Central memory CD8-positive, alpha-beta T cell (primary cell): ENCODE measurements at places on chromosomes 6 and 20.
A peak's percentile ranks its signal among the peaks of the same experiment; 100 is the strongest.

GRCh38 chr6:155190677-155191076 lies 73.1 kb upstream of the CLDN20 start:
- H3K36me3 ChIP-seq = no peaks in the 10 kb centered on the region
- H3K4me1 ChIP-seq = peaks cover 6% of the 10 kb centered on the region
- no peaks in the 10 kb centered on the region for H3K27me3 ChIP-seq
- no peak overlapping the region for H3K27ac ChIP-seq

- no peak overlapping the region for H3K27ac ChIP-seq
- DNase-seq = no peak
- no peaks in the 10 kb centered on the region for H3K27me3 ChIP-seq
- H3K36me3 ChIP-seq = no peaks in the 10 kb centered on the region
- H3K4me3 ChIP-seq = no peak overlapping the region
These were observed 281.7 kb upstream of the PRDM1 start for GRCh38 chr6:105804424-105804823.

DNA sequence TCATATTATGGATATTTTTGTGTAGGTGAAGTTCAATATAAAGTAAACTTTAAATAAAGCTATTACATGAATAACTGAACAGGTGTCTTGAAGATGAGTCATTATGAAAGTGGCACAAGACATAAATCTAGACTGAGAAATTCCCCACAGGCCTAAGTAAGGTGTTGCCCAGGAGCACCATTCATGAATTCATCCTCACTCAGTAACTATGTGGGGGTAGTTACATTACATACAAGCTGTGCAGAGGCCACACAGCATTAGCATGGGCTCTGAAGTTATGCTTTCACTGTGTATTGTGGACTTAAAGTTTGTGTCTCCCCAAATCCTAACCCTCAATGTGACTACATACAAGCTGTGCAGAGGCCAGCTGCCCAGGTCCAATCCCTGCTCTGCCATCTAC lies 65.9 kb downstream of the BCAS1 start:
- H3K36me3 ChIP-seq = peaks cover 2% of the 10 kb centered on the region
- H3K27ac ChIP-seq = no peak overlapping the region
- peaks cover 68% of the 10 kb centered on the region for H3K27me3 ChIP-seq
- DNase-seq = no peak
- no peak overlapping the region for H3K4me3 ChIP-seq

- peaks cover 22% of the 10 kb centered on the region for H3K27me3 ChIP-seq
- H3K36me3 ChIP-seq = peaks cover 12% of the 10 kb centered on the region
- H3K4me3 ChIP-seq = peak overlapping the region; percentile 90
- peaks cover 20% of the 10 kb centered on the region for H3K4me1 ChIP-seq
- peak overlapping the region; percentile 86 for H3K27ac ChIP-seq
These were observed 603 bp downstream of the TASP1 start for GRCh38 chr20:13638162-13638495.

GRCh38 chr20:10590950-10591671 lies 82.7 kb downstream of the JAG1 start:
- H3K4me3 ChIP-seq = no peak overlapping the region
- DNase-seq = no peak
- no peak overlapping the region for H3K27ac ChIP-seq
- H3K36me3 ChIP-seq = peaks cover 2% of the 10 kb centered on the region
- no peaks in the 10 kb centered on the region for H3K27me3 ChIP-seq
- H3K4me1 ChIP-seq = no peaks in the 10 kb centered on the region

- no peak for DNase-seq
- H3K4me1 ChIP-seq = no peaks in the 10 kb centered on the region
- H3K27me3 ChIP-seq = no peaks in the 10 kb centered on the region
- no peaks in the 10 kb centered on the region for H3K36me3 ChIP-seq
These were observed 37.9 kb upstream of the PNRC1 start for GRCh38 chr6:89042664-89043063.

DNA sequence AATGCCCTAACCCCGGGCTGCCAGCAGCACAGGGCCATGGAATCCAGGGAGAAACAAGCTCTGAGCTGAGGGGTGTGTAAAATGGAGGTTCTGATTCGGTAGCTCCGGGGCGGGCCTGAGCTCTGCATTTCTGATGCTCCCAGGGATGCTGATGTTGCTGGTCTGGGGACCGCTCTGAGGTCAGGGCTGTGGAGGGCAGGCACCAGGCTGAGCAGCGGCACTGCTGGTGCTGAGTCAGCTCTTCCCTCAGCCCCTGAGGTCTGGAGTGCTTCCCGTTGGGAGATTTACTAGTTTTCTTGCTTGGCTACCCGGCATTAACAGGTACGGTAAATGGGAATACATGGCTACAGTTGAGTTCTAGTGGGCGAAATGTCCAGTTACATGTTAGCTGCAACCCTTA lies 18.6 kb upstream of the CST3 start:
- no peak for DNase-seq
- H3K4me1 ChIP-seq = no peaks in the 10 kb centered on the region
- H3K27ac ChIP-seq = no peak overlapping the region
- no peak overlapping the region for H3K4me3 ChIP-seq
- H3K27me3 ChIP-seq = peaks cover 20% of the 10 kb centered on the region
- H3K36me3 ChIP-seq = no peaks in the 10 kb centered on the region

DNA sequence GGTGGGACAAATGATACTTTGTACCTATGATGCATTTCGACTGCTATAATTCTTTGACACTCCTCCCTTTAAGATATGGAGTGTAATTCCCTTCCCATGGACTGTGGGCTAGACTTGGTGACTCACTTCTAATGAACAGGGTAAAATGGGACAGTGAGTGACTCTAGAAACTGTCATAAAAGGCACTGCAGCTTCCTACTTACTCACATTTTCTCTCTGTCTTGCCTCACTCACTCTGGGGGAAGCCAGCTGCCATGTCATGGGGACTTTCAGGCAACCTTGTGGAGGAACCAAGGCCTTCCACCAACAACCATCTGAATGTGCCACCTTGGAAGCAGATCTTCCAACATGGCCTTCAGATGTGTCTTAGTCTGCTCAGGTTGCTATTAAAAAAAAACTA lies 12.9 kb upstream of the GFOD1 start:
- no peak overlapping the region for H3K4me3 ChIP-seq
- DNase-seq = no peak
- no peaks in the 10 kb centered on the region for H3K36me3 ChIP-seq
- H3K27ac ChIP-seq = no peak overlapping the region
- H3K4me1 ChIP-seq = no peaks in the 10 kb centered on the region

DNA sequence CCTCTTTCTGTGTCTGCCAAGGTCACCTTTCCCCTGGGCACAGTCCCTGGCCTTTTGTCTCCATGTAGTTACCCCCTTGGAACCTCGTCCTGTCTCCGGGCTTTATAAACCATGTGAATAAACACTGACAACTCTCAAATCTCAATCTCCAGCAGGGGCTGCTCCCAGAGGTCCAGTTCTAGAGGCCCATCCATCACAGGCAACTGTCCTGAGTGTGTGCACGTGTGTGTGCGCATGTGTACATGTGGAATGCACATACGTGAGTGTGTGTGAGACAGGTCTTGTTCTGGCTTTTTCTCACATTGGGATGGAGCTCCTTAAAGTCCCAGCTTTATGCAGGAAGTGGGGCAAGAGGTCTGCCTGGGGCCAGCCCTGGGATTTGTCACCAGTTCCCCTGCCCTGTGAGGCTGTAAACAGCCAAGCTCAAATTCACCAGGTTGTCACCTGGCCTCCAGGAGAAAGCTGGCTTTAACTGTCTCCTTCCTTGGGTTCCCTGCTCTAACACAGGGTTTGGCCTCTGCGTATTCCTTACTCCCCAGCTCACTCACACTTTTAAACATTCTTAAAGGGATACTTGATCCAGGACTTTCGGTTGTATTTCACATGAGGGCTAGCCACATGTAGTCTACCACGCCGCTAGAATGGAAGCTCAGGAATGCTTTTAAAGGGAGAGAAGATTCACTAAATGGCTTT lies 42.7 kb downstream of the RAMACL start:
- H3K27me3 ChIP-seq = peaks cover 17% of the 10 kb centered on the region
- H3K36me3 ChIP-seq = no peaks in the 10 kb centered on the region
- no peak overlapping the region for H3K4me3 ChIP-seq
- H3K4me1 ChIP-seq = peaks cover 27% of the 10 kb centered on the region
- no peak overlapping the region for H3K27ac ChIP-seq
- DNase-seq = no peak
